Stimulated activated CD4-positive, alpha-beta T cell treated with anti-CD3 and anti-CD28 coated beads, TNF-alpha, amount 100 ng/mL, for 1 hour (primary cell): ENCODE measurements at places on chromosomes 5 and 9.
A peak's percentile ranks its signal among the peaks of the same experiment; 100 is the strongest.

DNA sequence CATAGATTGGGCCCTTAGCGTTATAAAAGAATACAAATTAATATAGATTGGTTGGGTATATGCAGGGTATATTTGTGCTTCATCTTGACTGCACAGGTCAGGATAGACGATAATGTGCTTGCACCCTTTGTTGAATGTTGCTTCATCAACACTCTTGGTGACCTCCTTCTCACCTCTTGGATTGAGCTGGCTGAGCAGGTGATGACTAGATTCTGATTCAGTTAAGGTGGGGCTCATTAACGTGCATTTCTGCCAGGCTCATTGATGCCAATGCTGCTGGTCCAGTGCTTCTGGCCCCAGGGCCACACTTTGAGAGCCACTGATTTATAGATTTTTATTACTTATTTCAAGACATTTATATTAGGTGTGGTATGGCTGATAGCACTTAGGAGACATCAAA is 27.7 kb downstream of the PCSK5 start:
- DNase-seq: no peak

- DNase-seq: no peak
Observed at GRCh38 chr9:71816916-71817451, 48.7 kb upstream of the CEMIP2 start.

- no peak for DNase-seq
Observed at GRCh38 chr5:130290219-130290618, 386.0 kb downstream of the CHSY3 start.

GRCh38 chr9:95167998-95168397 is 149.5 kb downstream of the FANCC start:
- DNase-seq: peak; percentile 3

DNA sequence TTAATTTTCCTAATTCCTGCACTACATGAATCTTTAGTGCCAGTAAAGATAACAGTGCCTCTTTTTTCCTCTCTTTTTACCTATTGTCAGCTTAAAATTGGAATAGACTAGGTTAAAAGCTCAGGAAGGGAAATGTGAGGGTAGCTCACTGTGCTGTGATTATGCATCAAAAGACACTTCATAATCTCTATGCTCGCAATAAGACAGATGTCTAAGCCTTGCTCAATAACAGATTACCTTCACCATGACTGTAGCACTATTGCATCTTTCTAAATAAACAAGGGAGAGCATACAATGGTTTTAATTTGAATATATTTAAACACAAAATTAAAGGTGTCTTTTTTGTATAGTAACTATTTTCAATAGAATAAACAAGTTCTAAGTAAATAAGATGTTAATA is 130.1 kb downstream of the FBN2 start:
- DNase-seq: no peak

DNA sequence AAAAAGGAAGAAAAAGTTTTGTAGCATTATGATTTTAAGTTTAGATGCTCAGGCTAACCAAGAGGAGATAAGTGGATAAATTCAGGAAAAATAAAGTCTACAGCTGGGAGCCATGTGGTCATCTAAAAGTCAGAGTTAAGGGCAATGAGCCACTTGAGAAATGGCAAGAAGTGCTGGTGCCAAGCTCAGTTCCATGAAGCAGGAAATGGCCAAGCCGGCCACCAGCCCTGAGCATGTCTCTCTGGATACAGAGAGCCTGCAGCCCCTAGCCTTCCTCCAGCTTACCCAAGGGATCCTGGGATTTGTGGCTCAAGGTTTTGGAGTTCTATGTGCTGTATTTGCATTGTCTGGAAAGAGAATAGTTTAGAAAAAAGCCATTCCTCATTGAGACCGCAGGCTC is 12.2 kb upstream of the S1PR3 start:
- no peak for DNase-seq

DNA sequence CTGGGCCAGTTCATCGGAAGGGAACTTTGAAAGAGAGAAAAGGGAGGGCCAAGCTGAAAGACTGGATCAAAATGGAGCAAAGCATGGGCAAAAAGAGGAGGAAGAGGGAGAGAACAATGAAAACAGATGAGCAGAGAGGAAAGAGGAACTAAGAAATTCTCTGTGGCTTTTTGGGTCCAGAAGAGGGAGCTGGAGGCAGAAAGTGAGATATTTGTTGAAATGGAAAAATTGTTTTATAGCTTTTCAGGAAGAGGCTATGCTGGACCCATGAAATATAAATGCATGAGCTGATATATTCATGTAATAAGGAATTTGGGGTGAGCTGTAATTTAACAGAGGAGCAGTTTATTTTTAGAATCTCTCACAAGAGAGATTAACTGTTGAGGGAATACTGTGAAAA is 457.3 kb downstream of the DMAC1 start:
- DNase-seq: no peak

DNA sequence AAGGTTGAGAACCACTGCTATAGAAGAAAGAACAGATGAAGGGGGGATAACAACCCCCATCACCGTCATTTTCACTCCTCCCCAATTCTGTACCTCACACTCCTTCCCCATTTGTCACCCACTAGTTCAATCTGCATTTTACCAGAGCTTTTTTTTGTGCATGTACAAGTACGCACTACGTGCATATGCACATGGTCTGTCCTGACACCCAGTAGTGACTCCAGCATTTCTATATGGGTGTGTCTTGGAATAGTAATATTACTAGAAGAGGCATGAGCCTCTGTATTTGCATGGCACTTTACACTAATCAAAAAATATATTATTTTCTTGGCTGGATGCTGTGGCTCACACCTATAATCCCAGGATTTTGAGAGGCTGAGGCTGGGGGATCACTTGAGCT is 38.7 kb downstream of the NIM1K start:
- DNase-seq: no peak

- DNase-seq: no peak
Observed at GRCh38 chr9:79639354-79639753, 67.6 kb downstream of the TLE4 start.

DNA sequence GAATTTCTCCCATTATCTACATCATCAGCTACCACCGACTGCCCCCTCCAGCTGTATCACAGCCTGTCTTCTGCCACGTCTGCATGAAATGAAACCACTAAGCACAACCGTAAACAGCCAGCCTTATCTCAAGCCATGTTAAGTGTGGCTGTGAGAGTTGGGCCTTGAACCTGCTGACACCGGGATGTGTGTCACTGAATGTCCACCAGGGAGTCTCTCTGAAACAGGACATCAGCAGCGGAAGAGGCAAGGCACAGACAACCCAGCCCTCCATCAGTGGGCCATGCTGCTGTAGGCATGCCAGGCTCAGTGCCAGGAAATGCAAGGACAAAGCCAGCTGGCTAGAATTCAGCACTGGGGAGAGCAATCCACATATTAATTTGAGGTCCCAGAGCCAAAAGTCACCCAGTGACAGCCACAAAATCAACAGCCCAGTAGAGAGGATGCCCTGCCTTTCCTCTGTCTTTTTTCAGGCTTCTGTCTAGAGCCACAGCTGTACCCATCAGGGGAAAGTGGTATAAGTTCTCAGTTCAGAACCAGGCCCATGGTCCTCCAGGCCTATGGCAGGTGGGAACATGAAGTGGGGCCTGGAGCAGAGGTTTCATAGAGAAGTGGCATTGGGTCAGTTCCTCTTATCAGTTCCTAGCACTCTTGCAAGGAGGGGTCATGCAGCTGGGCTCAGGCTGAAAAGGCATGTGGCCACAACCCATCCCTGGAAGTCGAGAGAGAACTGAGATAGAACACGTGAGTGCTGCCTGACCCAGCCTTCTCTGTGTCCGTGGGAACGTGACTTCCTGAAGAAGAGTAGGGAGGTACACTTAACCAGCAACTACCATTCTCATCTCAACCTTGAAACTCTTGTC is 199.4 kb downstream of the ESM1 start:
- DNase-seq: no peak

DNA sequence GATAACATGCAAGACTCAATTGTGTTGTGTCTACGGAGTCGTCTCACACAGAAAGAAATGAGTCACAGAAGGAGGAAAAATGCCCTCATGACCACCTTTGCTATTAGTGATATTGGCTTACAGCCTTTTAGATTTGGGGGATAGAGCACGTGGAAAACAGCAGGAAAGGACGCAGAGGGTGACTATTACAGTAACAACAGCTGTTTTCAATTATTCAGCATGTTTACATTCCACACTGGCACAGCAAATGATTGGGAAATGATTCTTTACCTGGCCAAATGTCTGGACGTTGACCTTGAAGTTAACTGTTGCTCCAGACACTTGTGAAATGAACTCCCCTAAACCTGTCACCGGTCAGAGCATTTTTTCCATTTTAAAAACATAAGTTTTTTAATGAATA is 46.8 kb downstream of the APTX start:
- no peak for DNase-seq

DNA sequence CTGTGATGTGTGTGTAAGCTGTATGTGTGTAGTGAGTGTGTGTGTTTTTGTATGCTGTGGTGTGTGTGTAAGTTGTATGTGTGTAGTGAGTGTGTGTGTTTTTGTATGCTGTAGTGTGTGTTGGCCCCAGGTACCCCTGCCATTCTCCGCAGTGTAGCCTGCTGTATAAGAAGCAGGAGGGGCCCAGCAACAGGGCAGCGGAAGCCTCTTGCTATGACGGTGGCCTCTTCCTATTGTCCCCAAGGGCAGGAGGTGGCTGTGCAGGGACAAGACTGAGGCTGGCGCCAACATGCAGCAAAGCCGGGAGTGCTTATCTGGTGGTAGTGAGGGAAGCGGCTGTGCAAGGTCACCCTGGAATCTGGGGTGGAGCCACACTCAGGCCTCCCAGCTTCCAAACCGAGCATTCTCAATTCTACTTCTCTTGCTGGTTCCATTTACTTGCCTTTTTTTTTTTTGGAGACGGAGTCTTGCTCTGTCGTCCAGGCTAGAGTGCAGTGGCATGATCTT is 5.1 kb downstream of the SPAAR start:
- no peak for DNase-seq

DNA sequence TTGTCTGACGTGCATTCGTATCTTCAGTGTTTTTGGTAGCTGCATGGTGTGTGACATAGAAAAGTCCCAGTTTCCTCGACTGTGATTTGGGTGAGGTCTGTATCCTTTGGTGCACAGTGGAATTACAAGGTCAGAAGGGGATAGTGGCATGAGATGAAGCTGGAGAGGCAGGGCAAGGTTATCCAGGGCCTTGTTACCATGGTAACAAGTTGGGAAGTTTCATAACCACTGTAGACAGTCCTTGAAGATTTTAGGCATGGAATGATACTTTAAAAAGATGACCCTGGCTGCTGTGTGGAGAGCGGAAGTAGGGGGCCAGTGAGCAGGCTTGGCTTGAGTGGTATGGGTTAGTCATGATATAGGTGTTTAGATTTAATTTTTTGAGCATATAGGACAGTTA is 11.9 kb downstream of the EHMT1 start:
- no peak for DNase-seq

- DNase-seq: no peak
Observed at GRCh38 chr9:137488327-137488653, 29.2 kb upstream of the NSMF start.
